ENCODE measurements at places on chromosomes 6 and 20.

DNA sequence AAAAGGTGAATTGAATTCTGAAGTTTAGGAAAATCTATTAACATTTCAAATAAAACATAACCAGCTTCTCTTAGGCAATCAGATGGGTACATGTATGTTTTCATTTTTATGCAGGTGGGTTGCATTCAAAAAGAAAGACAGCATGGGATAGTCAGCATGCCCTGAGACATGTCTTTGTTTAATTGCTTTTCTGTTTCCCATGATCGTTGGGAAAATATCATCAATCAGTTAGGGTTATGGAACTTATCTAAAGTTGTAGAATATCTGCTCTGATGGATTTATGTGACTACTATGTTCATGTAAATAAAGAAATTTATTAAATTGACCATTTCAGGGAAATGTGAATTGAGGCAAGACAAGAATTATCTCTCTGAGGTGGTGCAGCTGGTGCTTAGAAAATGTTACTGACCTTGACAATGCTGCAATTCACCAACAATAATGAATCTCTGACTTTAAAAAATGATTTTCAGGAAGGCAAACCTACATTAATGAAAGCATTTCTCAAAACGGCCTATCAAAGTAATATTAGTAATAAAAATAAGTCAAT lies 112.7 kb downstream of the RFPL4B start:
- DNase-seq = no peak

DNA sequence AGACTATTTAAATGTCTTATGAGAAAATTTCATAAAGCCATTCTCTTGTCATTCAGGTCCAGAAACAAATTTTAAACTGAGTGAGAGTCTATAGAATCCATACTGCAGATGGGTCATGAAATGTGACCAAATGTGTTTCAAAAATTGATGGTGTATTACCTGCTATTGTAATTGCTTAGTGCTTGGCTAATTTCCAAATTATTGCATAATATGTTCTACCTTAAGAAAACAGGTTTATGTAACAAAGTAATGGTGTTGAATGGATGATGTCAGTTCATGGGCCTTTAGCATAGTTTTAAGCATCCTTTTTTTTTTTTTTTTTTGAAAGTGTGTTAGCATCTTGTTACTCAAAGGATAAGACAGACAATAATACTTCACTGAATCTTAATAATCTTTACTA lies 5.0 kb downstream of the MARCKS start:
- DNase-seq = no peak

- DNase-seq = no peak
Measured at GRCh38 chr20:43586641-43587040, 4.1 kb upstream of the IFT52 start.

DNA sequence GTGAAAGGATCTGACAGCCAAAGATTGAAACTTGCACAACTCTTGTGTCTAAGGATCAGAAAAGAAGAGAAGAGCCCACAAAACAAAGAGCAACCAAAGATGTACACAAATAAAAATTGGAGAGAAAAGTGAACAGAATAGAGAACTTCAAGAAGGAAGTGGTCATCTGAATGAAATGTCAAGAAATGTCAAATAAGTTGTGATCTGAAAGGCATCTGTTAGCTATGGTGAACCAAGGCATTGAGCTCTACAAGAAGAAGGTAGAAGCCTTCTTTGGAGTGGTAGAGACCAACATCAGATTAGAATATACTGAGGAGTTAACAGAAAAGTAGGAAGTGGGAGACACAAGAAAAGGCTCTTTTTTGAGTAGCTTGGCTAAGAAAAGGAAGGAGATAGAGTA lies 28.5 kb downstream of the IL17F start:
- DNase-seq = no peak

- DNase-seq = no peak
Measured at GRCh38 chr6:160349020-160349441, 853 bp downstream of the SLC22A3 start.

- no peak for DNase-seq
Measured at GRCh38 chr6:144990784-144991183, 705.6 kb downstream of the UTRN start.

- DNase-seq = no peak
Measured at GRCh38 chr6:18586133-18586532, 199.0 kb downstream of the RNF144B start.

- DNase-seq = no peak
Measured at GRCh38 chr6:168031411-168031971, 34.0 kb downstream of the KIF25 start.

DNA sequence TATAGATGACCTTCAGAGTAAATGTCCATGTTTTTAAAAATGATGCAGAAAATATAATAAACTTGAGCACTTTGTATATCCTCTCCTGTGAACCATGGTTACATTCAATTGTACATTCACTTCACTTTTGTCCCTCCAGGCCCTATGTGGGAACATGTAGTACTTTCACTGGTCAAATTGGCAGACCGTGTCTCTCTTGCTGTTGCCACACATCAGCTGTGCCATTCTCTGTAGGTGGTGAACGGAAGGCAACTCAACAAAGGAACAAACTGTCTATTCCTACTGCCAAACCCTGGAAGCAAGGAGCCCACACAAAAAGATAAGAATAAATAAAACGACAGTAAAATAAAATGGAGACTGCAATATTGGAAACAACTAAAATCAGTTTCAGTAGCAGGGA lies 2.0 kb downstream of the ROS1 start:
- no peak for DNase-seq

- no peak for DNase-seq
Measured at GRCh38 chr6:100460650-100461204, 4.0 kb downstream of the SIM1 start.

DNA sequence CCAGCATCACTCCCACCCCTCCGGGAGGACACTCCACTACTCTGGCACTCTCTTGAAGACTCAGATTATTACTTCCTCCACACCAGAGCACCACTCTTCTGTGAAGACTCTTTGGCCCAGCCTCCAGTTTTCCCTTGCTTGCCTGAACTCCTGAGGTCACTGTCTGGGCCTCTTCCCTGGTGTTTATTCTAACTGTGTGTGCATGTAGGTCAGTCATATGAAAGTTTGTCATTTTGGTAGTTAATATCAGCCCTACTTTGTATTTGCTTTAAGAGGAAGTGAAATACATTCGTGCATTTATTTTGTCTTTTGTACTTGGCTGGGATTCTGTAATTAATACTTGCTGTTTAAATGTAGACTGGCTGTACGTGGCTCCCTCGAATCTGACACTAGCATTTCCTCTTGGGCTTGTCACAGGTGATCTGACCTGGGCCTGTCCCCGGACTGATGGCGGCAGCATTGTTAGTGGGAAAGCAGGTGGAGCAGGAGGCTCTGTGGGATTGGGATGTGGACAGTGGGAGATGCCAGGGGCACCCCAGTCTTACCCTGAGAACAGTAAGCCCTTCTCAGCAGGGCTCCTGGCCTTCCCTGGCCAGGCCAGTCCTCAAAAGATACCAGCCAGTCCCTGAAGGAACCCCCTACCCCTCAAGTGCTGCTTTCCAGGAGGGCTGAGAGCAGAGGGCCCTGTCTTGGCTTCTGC lies 350.5 kb downstream of the CDC5L start:
- DNase-seq = no peak

DNA sequence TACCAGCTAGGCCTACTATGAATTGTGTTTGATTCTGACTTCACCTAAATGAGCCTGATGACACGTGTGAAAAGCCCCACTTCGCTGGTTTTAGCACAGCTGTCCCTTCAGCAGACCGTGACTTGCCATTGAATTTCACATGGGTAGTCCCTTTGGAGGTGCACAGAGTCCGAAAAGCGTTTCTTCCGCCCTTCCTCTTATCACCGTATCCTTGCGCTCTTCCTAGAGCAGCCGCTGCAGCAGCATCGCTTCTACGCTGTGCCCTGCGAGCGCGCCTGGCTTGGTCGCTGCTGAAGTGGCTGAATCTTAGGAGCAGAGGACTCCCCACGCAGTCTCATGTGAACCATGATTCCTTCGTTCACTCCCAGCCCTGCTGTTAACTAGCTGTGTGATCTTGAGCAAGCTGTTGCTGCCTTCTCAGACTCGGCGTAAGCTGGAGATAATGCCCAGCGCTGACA lies 127.0 kb downstream of the PACRG start:
- no peak for DNase-seq

DNA sequence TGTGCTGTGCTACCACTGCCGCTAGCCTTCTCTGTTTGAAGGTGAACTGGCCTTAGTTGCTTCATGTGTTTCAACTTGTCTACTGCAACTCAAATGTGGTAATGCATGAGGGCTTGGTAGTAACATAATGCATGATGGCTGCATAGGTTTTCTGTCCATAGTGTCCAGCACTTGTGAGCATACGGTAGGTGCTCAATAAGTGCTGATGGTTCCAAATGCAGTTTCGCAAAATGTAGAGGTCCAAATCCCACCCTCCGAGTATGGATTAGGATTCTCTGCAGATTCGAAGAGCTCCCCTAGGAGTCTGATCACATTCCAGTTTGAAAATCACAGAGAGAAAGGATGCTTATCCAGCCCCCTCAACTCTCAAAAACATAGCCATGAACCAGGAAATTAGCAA lies 64.2 kb downstream of the FGD2 start:
- no peak for DNase-seq

DNA sequence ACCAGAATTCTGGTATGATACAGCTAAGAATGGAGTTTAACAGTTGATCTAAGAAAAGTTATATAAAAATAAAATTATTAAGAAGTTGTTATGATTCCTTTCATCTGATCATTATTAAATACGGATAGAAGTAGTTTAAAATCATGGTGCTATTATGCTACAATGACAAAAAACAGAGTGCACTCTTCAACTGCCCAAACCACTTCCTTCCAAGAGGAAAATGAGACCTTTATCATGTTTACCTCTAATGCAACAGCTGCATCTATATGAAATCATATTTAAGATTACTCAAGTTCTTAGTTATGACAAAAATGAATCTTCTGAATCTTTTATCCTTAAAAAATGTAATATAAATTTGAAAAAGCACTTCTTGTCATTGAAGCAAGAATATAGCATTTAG lies 31.2 kb downstream of the HACE1 start:
- DNase-seq = no peak

DNA sequence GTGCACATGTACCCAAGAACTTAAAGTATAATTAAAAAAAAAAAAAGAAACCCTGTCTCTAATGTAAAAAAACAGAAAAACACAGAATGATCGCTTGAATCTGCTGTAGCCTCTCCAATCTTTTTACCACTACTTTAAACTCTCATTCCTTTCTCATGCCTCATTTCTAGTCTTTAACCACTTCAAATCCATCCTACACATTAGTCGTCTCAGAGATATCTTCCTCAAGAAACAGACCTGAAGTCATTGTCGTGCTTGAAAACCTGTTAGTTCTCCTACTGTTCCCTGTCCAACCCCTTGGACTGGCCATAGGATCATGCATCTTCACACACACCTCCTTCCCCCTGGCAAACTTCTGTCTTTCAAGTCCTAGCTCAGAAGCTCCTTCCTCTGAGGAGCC lies 112.1 kb upstream of the BCLAF1 start:
- DNase-seq = no peak

DNA sequence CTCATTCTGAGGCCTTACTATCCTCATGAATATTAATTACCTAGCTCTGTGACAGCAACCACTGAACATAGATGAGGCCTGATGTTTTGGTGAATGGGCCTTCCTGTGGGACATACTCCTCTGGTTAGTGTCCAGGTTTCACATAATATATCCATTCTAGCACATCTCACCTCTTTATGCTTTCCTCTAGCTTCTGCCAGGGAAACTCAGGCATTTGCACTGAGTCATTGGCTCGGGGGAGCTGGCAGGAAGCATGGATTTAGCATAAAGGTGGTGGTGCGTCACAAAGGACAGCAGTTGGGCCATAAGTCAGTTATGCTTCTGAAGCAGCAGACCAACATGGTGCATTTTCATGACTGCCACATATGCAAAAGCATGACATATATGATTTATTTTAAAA lies 37.5 kb upstream of the TMEM170B start:
- no peak for DNase-seq

- DNase-seq = no peak
Measured at GRCh38 chr6:101086473-101086872, 205.3 kb upstream of the ASCC3 start.

- no peak for DNase-seq
Measured at GRCh38 chr20:23246717-23247664, 103.6 kb upstream of the NXT1 start.

- no peak for DNase-seq
Measured at GRCh38 chr6:164015088-164015484, 600.6 kb downstream of the QKI start.

GRCh38 chr6:142551274-142551811 lies 249.5 kb downstream of the ADGRG6 start:
- DNase-seq = peak; percentile 8

DNA sequence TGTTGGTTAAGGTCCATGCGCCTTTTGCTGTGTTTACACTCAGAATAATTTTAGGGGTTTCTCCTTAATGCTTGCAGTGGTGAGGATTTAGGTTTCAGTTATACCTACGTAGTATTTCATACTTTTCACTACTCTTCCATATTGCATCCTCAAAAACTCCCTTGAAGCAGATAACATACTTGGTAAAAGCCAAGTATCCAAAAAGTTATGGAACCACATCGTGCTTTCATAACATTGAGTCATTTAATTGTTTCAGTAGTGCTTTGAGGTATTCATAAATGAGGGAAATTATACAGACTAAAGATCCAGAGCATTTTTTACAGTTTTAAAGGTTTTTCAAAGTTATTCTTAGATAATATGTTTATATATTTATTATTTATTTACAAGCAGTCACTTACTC lies 4.0 kb upstream of the ATXN1 start:
- no peak for DNase-seq

DNA sequence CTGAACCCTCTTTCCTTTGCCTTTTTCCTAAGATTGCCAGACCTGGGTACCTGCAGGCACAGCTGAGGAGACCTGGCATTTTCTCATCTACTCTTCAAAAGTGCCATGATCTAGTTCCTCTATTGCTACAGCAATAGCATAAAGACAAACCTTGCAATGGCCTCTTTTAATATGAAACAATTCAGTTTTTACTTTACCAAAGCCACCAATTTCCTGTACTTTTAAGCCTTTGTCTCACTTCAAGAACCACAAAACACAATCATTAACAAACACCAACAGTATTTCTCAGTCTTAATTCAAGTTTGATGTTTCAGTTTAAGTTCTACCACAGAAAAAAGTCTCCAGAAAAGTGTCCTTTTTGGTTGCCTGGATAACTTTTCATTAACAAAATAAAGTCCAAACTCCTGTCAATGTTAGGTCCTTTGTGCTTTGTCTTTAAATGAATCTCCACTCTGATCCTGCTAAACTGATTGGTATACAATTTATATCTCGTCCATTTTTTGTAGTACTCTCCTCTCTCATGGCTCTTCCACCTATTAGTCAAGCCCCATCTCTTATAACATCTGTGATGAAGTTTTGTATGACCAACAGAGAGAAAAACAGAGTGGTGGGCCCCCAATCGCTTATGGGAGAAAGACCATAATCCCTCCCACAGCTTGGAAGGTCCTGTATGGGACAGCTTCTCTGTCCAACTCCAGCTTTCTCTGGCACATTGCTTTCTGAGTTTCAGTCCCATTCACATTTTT lies 50.5 kb upstream of the THEMIS start:
- no peak for DNase-seq

- DNase-seq = no peak
Measured at GRCh38 chr20:24489631-24490260, 20.3 kb downstream of the SYNDIG1 start.

All from stimulated activated CD8-positive, alpha-beta memory T cell treated with anti-CD3 and anti-CD28 coated beads, Interleukin-15, amount 100 ng/mL, for 1 hour (primary cell).